Anterior cingulate cortex (tissue), 58 donors: ENCODE measurements at places on chromosomes 13 and 19.

- DNase-seq: no peak
Measured at GRCh38 chr13:103328899-103329298, 262.7 kb upstream of the SLC10A2 start.

DNA sequence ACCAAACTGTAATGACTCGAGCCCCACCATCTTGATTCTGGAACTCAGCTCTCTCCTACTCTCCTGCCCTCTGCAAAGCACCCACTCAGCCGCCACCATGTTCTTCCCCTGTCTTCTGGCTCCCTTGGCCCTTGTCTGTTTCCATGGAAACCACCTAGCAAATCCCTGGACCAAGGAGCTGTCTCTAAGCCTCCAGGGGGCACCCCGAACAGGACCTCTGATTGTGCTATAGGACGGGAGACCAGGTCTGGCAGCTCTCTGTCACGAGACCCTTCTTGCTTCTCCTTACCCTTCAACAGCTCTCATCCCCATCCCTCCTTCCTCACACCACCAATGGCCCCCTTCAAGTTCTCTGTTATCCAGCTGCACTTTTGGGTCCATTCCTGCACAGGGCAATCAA lies 277.7 kb upstream of the ZNF507 start:
- no peak for DNase-seq

GRCh38 chr13:46761174-46761573 lies 35.8 kb downstream of the ESD start:
- no peak for DNase-seq

GRCh38 chr19:53980539-53981375 lies 10.7 kb upstream of the CACNG6 start:
- peak; percentile 17 for DNase-seq

DNA sequence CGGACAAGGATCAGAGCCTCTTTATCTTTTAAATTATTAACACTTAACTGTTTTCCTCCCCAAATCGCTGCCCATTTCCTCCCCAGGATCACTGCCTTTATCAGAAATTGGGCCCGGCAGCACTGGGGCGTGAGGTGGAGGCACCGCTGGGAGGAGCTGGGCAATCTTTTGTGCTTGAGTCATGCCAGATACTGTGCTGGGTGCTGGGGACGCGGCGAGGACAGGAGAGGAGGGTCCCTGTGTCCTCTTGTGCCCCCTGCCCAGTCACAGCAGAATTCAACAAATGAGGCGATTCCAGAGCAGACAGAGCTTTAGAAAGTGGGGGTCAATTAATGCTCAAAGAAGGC lies 347.8 kb downstream of the ZNF536 start:
- no peak for DNase-seq

DNA sequence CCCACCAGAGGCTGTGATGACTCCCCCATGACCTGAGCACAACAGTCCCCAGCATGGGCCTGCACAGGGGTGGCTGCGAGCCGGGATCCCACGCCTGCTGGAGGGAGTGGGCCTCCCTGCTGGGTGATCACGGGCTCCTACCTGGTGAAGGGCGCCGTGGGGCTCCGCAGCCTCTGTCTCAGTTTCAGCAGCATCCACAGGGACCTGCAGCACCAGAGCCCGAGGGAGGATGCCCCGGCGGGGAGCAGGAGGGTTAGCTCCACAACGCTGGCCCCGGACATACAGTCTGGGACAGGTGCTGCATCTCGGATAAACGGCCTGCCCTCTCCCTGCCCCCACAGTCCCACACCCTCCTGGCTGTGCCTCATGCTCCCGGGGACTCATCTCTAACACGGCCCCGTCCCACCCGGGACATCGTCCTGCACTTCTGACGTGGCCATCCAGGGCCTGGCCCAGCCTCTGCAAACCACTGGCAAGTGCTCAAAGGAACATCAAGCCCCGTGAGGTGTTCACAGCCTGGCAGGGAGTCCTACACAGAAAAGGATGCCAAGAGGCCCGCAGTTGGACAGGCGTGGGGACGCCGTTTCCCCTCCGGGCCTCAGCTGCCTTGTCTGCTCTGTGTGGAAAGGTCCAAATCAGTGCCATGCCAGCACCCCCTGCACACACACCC lies 10.5 kb downstream of the PEX11G start:
- no peak for DNase-seq

GRCh38 chr13:92589955-92590354 lies 636.7 kb upstream of the GPC6 start:
- DNase-seq: no peak

- DNase-seq: no peak
Measured at GRCh38 chr19:11577451-11578257, at the start of gene ACP5. Gene ACP5 (minus strand): TSS chr19:11577645. CDS start chr19:11577317, 328 bp downstream.

- no peak for DNase-seq
Measured at GRCh38 chr13:102675115-102675514, 19.7 kb downstream of the METTL21C start.

DNA sequence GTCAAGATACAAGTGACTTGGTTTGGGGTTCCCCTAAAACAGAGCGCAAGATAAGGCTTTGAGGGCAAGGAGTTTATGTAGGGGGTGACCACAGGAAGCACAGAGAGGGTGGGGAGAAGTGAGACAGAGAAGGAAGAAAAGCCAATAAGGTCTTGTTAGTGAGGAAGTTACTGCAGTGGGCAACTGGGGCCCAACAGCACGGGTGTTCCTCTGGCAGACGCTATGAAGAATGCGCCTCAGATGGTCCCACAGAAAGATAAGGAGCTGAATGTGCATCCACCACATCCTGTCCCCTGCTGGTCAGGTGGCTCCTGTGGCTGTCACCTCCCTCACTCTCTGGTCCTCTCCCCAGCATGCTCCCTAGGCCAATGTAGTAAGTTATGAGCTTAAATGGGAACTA lies 333.5 kb downstream of the TSHZ3 start:
- no peak for DNase-seq

DNA sequence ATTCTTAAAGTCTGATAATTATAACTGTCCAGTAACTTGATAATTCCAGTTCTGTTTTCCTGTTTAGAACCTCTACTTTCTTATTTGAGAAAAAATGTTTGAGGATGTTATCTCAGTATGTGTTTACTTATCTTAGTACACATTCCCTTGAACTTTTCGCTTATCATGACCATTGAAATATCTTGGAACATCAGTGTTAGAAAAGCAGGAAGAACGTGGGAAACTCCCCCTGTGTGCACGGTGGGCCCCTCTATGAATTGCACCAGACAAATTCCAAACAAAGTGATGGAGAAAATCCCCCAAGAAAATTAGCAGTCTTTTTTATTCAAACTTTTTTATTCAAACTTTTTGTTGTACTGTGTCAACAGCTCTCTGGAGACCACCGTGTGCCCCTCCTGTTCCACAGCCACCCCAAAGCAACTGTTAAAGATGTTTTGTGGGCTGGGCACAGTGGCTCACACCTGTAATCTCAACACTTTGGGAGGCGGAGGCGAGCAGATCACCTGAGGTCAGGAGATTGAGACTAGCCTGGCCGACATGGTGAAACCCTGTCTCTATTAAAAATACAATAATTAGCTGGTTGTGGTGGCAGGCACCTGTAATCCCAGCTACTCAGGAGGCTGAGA lies 78.3 kb upstream of the PEG3 start:
- DNase-seq: no peak

- no peak for DNase-seq
Measured at GRCh38 chr13:26262156-26262555, 8.2 kb downstream of the CDK8 start.

DNA sequence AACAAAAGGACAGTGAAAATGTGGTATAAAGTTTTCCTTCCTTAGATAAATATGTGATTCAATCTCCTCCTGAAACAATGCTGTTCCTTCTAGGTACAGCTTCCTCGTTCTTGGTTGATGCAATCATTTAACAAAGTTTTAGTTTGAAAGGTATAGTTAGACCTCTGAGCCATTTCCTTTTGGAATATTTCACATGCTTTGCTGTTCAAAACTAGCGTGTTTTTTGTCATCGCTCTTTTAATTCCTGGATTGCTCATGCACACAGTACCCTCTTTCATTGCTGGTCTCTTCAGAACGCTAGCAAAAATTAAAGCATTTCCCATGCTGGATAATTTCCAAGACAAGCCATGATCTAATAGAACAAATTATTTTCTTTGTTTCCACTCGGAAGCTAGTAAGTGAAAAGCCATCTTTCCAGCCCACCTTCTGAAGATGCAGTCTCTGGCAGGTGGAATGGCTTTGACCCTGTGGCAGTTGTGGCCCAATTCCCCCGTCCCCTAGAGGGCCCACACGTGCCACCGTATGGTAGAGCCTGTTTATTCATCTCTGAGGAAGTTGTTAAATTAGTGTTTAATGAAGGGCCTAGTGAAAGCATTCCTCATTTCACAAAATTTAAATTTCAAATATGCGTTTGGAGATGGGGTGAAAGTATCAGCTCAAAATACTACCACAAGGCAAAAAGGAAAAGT lies 1040.6 kb upstream of the SLC10A2 start:
- DNase-seq: no peak

GRCh38 chr13:110403721-110404120 lies 96.6 kb downstream of the COL4A2 start:
- no peak for DNase-seq

DNA sequence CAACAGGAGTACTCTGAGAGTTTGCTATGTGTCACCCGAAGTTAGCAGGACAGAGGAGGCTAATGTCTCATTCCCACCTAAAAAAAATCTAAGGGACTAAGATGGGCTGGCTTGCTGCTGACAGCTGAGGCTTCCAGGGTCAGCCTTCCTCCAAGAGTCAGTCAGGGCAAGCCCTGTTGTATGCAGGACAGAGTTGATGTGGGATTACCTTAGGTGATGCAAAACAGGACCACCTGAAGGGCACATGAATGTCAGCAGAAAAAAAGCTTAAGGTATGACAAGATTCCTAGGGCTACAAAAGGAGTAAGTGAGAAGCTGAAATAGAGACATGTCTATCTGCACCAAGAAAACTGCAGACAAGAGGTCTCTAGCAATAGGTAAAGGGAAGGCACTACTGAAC lies 151.5 kb downstream of the NHLRC3 start:
- no peak for DNase-seq

DNA sequence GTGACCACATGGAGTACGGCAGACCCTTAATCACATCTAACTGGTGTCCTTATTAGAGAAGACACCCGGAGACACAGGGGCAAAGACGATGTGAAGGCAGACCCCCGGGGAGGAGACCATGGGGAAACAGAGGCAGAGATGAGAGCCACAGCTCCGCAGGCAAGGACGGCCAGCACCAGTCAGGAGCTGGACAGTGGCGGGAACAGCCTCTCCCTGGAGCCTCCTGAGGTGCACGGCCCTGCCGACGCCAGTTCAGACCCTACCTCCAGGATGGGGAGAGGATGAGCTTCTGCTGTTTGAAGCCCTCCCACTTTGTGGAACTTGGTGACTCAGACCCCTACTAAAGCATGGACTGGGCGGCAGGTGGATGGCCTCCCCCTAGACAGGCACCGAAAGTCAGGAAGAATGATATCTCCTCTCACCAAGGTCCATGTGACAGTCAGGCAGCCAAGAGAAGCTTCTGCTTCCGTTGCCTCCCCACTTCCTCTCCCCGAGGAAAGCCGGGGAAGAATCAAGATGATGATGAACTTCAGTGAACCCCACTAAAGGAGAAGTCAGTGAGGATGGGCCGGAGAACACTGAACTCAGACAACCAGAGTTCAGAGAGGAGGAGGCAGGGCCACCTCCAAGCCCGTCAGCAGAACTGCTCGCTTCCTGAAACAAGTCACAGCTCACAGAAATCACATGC lies 25.4 kb downstream of the RAB20 start:
- DNase-seq: no peak

- DNase-seq: no peak
Measured at GRCh38 chr13:99344610-99345208, 37.5 kb upstream of the GPR183 start.

- no peak for DNase-seq
Measured at GRCh38 chr19:17863520-17864182, 3.9 kb downstream of the RPL18A start.

- no peak for DNase-seq
Measured at GRCh38 chr13:31136724-31137123, 25.0 kb downstream of the HSPH1 start.

- DNase-seq: no peak
Measured at GRCh38 chr19:55369653-55370304, 484 bp downstream of the IL11 start.

DNA sequence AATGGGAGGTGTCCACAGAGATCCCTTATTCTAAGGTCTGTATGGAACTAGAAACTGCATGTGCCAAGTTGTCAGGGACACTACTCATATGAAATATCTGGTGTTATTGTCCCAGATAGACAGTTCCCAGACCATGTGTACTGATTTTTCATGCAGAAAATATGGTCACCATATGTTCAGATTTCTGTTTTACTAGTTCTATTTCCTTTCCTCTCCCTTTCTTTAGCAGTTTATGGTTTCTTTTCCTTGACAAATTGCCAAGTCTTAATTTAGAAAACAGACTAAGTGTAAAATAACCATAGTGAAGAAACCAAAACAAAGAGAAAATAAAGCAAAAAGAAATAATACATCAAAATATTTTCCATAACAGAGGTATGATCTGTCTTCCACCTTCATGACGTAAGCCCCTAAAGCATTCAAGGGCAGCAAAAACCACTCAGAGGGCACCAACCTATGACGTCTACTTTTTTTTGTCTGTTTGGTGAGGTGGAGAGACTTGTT lies 248.5 kb downstream of the KCTD12 start:
- DNase-seq: no peak

DNA sequence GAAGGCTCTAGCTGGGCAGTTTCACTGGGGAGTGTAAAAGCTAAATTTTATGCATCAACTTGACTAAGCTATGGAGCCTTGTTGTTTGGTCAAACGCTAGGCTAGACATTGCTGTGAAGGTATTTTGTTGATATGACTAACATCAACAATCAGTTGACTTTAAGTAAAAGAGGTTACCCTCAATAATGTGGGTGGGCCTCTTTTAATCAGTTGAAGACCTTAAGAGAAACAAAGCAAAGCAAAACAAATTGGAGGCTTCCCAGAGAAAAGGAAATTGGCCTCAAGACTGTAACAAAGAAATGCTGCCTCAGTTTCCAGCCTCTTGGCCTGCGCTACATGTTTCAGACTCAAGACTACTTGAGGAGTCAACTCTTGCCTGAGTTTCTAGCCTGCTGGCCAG lies 50.0 kb upstream of the TSC22D1 start:
- no peak for DNase-seq

- DNase-seq: no peak
Measured at GRCh38 chr13:101085551-101085950, 330.8 kb downstream of the NALCN start.

DNA sequence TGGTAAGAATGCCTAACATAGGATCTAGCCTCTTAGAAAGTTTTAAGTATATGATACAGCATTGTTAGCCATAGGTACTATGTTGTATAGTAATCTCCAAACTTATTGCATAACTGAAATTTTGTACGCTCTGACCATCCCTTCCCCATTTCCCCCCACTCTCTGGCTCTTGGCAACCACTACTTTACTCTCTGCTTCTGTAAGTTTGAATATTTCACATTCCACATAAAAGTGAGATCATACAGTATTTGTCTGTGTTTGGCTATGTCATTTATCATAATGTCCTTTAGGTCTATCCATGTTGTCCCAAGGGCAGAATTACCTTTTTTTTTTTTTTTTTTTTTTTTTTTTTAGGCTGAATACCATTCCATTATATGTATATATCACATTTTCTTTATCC lies 396.9 kb downstream of the DLEU7 start:
- no peak for DNase-seq

DNA sequence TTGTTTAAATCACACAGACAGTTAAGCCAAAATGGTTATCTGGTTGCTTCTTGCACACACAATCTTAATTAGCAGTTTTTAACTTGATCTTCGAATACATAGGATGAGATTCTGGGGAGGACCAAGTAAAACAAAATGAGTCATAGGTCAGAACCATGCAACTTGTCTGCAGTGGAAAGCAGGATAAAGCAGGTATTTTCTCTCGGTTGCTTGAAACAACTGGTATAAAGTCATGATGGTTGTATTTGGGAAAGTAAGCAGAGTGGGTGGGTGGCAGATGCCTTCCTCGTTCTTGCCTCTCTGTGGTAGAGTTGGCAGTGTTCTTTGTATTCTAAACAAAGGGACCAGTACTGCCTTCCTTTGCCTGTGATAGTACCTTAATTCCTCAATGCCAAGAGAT lies 167.0 kb downstream of the COG6 start:
- no peak for DNase-seq
